ENCODE measurements at places on chromosomes 2 and 18.

DNA sequence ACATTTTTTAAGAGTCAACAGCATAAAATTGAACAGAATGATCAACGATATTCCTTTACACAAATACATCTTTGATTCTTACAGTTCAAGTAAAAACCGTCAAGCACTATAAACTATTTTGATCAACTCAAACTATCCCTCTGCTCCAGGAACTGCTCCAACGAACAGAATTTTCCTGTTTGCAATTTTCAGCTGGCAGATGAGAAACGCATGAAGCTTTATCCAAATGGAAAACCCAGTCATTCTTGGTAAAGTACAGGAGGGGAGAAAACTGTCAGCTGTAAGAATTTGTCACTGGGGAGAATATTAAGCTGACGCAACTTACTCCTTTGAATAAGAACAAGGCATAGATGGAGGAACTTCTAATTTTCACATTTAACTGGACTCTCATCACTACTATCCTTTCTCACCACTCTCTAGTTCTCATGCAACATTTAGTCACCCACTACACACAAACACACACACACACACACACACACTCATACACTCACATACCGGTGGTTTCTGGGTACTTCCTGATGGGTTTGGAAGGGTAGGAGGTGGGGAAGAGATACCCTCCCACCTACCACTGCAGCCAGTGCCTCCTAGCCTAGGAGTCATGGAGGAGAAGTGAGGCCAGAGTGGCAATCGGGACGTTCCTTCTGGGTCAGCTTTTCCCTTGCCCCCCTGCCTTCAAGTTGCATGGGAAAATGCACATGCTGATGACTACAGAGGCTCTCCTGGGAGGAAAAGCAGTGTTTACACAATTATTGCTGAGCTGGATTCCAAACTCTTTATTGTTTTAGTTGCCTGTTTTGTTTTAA is 54.0 kb upstream of the SPATS2L start:
- no peak for DNase-seq

DNA sequence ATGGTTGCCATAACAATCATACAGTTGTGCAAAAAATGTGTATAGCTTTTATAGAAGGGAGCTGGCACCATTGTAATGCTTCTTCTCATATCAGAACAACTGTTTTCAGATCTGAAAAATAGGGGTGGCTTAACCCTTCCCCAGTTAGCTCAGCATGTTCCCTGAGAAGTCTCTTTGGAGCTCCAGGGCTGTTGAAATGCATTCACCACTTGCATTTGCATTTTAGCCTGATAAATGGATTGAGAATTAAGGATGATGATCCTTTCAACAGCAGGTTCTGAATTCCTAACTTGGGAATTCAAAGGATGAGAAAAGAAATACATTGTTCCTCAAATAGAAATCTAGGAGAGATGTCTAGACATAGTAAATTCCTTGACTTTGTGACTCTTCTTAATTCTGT is 181.7 kb upstream of the ALPP start:
- no peak for DNase-seq

DNA sequence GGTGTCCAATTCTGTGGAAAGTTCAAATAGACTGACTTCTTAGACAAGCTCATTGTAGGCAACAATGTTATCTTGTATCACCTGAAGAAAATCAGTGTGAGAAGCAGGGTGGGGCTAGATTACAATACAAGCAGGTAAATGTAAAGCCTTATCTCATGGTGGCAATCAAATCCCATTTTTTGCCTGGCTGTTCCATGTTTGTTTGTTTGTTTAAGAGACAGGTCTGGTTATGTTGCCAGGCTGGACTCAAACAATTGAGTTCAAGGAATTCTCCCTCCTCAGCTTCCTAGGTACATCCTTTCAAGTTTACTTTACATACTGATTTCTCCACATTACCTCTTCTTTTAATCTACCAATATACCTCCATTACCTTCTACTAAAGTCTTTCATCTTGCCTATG is 464.6 kb downstream of the LRP1B start:
- no peak for DNase-seq

- DNase-seq, result no peak
Observed at GRCh38 chr18:80104364-80104779, 4.7 kb upstream of the ADNP2 start.

GRCh38 chr2:196677404-196677803 is 37.9 kb downstream of the CCDC150 start:
- DNase-seq, result no peak

DNA sequence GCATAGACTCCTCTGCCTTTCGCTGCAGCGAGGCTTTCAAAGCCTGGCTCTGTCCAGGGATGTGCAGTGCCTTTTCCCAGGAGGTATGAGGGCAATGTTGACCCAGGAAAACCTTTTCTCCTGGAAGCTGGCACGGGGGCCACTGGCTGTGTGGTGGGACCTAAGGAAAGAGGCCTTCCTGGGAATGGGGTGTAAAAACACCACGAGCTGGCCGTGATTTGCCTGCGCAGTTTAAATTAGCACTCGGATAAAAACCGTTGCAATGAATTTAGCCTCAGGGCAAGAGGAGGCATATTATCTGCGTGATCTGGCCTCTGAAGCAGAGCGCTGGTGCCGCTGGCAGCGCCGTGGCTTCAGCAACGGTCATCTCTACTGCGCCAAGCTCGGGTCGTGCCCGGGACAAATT is 3.0 kb downstream of the OSR1 start:
- no peak for DNase-seq

DNA sequence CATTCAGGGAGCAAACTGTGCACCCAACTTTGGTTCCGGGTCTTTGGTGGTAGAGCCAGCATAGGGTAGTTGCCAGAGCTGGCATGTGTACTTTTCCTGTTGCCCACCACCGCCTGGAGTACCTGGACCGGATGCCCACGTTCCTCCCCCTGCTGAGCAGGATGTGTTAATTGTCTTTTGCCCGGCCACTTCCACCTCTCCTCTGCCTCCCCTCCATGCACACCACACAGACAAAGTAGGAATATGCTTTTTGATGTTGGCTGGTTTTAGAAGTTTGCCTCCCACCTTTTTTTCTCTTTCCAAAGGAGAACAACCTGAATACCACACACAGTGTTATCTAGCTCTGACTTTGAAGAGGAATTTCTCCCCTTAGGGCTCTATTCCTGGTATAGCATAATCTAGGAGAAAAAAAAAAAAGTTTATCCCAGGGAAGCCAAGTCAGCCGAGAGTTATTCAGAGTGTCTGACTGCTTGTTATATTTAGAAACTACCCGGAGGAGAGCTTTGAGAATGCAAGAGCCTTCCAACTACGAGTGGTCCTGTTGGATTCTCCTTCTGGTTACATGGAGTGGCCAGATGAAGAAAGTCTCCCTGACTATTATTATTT is 111.9 kb downstream of the SETBP1 start:
- DNase-seq, result no peak

DNA sequence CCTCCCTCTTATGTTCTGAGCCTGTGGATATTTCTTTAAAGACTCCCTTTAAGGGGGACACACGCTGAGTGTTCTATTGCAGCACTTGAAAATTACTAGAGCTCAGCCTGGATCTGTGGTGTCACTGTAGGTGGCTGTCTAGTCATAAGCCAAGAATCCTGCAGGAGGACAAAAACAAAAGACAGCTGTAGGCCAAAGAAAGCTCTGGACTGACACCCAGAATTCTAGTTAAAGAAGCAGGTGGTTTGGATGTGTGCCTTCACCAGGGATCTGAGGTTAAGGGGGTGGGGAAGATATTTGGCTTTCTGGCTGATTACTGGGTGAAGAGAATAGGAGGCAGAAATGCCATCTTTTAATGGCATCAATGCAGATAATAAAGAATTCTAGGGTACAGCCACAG is 842.5 kb upstream of the NXPH2 start:
- DNase-seq, result no peak

DNA sequence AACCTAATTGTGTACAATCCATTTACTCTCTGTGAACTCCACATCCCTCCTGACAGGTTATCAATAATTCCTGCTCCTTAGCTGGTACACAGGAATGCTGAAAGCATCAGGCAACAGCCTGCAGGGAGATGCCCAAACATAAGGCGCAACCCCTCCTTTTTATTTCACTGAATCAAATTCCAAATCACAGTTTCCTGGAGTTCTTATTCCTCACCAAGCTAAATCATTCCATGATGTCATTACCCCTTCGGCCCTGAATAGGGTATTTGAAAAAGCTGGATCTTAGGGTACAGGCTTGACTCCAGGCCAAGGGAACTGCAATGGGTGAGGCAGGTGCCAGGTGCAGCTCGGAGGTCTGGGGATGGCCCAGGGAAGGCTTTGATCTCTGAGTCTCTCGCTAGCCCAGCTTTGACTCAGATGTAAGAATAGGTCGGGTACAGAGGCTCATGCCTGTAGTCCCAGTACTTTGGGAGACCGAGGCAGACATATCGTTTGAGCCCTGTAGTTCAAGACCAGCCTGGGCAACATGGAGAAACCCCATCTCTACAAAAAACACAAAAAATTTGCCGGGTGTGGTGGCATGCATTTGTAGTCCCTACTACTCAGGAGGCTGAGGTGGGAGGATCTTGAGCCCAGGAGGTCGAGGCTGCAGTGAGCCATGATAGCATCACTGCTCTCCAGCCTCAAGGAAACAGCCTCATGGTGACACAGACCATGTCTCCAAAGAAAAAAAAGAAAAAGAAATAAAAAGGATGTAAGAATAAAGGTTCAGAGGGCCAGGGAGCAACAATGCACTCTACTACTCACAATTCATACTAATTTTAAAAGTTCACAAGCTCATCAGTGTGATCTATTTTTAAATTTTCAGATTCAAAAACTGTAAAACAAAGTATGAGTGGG is 6.8 kb downstream of the FHL2 start:
- DNase-seq, result no peak

DNA sequence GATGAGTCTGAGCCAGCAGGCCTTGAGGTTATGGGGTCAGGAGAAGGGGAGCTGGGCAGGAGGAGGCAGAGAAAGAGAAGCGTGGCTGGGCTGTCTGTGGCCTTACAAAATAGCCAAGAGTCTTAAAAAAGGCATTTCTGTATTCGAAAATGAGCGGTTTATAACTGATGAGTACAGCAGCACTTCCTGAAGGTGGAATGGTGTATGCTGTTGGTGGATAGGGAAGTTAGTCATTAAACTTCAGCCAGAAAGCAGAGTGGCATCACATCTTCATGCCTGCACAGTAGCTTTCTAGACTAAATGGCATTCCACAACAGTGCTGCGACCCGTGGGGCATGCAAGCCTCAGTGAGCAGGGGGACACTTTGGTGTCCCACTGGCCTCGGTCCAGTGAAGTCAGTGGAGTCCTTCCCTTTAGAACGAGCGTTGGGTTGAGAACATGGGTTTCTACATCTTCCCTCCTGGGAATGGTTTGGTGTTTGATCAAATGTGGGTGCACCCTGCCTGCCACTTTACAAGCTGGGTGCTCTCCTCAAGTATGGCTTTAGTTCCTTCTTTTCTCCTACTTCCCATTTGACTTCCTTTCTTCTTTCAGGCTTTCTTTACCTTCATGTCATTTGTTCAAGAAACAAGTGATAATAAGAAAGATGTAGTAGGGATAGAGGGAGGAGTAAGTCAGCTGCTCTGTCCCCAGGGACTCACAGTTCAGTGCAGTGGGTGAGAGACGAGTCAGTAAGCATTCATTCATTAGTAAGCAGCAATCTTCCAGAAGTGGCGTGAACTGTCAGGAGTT is 96.3 kb downstream of the ARMC9 start:
- no peak for DNase-seq

DNA sequence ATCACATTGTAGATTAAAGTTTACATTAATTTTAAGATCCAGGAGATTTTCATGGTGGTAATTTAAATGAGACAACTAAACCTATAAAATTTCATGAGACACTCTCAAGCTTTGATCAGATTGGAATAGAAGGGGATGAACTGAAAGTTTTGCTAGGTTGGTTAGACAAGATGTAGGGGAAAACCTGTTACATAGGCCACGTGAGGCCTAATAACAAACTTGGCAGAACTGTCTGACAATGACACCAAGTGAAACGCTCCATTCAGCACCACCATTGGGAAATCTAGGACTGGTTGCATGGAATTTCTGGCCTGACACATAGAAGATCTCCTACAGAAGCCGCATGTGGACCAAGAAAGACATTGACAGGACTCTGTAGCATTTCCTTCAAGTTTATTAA is 87.8 kb upstream of the SLC39A10 start:
- no peak for DNase-seq

DNA sequence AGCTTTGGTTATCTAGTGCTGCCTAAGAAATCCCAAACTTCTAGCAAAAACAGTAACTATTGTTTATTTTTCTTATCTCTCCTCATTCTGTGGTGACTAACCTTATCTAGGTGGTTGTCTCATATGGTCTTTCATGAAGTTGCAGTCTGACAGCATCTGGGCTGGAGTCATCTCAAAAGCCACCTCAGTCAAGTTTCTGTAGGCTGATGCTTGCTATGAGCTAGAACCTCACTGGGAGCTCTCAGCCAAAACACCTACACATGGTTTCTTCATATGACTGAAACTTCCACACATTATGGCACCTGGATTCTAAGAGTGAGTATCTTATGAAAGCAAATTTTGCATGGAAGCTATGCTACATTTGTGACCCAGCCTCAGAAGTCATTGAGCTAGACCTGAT is 596.4 kb upstream of the VRK2 start:
- DNase-seq, result no peak

GRCh38 chr2:12412898-12413305 is 303.8 kb upstream of the TRIB2 start:
- DNase-seq, result peak; percentile 60

DNA sequence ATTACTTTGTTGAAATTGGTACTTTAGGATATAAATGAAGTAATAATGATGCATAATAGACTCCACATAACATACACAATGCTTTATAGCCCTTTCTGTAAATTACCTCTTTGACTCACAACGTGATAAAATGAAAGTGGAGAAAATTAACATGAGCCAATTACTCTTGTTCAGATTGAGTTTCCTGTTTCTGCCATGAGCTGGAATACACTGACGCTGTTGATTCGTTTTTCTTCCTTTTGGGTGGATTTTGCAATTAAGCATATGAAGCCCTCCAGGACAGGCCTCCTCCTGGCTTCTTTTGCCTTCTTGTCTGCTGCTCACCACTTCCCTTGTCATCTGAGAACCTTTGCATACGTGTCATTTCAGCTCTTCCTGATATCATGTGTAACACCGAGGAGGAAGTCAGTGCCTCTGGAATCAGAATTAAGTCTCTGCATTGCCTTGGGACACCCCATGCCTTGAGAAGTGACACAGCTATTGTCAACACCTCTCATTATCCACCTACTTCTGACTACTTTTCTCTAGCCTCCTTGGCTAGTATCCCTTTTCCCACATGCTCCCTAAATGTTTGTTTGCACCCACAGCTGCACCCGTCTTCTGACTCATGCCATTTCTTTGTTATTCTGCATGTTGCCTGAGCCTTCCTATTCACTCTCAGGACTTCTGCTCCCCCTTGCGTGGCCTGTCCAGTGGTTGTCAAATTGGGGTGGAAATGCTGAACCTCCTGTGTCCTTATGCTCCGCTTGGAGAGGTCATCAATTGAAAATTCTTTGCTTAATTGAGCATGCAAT is 134.1 kb downstream of the FMNL2 start:
- no peak for DNase-seq

DNA sequence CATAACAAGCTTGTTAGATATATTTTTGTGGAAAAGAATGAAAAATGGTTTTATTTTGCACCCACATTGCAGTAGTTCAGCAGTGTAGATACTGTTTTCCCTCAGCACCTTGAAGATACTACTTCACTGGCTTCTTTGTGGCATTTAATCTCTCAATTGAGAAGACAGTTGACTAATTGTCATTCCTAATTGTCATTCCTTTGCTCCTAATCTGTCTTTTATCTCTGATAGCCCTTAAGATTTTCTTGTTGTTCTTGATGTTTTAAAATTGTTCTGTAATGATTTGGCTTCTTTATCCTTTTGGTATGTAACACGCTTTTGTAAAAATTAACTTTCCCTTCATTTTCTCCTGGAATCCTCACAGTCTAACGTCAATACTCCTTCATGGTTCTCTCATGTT is 38.0 kb upstream of the CCNYL1 start:
- no peak for DNase-seq

Data from CD4-positive, alpha-beta T cell treated with Interleukin-17A for 1 hour (primary cell).